ENCODE measurements at places on chromosomes 1 and 21.

GRCh38 chr1:156421939-156422601 is 53.1 kb downstream of the RHBG start:
- no peak for DNase-seq

DNA sequence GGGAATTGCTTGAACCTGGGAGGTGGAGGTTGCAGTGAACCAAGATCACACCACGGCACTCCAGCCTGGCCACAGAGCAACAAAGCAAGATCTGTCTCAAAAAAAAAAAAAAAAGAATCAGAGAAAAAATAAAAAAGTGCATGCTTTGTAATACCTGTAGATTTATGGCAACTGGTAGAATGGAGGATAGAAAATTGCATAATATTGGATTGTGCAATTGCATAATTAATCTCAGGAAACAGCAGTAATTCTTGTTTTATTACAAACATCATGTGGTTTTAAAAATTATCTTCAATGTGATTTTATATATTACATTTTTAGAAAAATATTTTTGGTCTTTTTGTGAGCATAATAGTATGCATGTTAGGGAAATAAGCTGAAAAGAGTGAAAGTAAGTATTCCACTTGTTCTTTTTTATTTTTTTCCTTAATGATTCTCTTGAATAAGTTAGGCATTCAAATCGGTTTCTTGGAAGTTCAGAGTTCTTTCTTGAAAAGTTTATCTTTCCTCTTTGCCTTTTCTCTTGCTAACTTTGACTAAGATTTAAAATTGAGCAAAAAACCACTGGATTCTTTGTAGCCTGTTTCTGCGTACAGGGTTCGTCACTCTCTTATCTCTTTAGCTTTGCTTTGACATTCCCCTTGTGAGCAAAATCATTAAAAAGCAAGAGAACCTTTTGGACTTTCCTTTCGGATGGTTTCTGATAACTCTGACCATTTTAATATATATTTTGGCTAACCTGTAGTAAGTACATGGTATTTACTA is 127.5 kb upstream of the ADAMTS5 start:
- no peak for DNase-seq

GRCh38 chr1:64472040-64472376 is 2.1 kb downstream of the CACHD1 start:
- no peak for DNase-seq

DNA sequence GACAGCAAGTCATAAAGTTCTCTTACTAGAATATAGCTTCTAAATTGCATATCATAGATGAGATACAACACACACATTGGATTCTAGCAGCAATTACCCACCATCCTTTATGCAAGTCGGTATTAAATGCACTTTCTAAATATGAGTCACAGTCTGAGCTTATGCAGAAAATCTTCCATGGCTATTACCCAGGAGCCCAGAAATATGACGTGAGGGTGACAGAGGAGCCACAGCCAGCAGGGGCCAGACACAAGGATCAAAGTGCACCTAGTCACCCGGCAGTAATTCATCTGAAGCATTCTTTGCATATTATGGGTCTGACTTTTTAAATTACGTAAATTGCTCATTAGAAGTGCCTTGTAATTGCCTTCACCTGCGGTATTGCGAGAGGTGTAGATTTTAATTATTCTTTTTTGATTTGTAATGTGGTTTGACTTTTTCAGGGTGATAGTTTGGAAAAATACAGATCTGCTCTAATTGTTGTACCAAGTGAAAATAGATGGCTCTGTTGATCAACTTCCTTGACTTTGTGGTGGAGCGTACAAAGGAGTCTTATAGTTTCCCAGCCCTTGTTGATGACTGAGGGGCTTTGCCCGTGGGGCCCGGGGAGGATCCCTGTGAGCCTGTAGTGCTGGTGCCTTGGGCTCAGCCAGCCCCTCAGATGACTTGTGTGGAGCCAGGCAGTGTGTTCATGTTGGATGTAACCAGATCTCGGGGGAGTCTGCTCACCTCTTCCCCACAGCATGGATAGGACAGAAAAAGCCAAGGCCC is 470.0 kb upstream of the VAMP3 start:
- DNase-seq, result no peak

GRCh38 chr1:167375949-167376348 is 142.4 kb downstream of the CD247 start:
- no peak for DNase-seq

Measured in DMS79 (cell line).